ENCODE measurements at places on chromosomes 3 and 15.
A peak's percentile ranks its signal among the peaks of the same experiment; 100 is the strongest.

GRCh38 chr3:52400275-52400793 lies 44.6 kb downstream of the SEMA3G start:
- no peak for DNase-seq

DNA sequence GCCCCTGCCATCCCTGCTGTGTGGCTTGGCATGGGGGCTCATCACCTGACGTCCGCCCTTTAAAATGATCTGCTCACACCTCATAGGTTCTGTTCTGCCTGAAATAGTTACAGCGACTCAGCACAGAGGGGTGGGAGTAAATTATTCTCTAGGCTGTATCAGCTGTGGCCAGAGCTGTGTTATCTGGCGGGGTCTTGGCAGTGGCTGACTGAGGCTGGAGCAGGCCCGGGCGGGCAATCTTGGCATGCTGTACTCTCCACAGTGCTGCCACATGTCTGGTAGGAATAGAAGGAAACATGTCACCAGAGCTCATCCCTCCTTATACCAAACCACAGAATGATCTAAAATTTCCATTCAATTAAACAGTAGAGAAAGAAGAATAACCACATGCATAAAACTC lies 499.9 kb upstream of the LMCD1 start:
- no peak for DNase-seq

- no peak for DNase-seq
Observed at GRCh38 chr3:194224471-194225417, 88.8 kb downstream of the HES1 start.

GRCh38 chr3:125916376-125916978 lies 52.5 kb upstream of the ROPN1B start:
- peak; percentile 94 for DNase-seq

- no peak for DNase-seq
Observed at GRCh38 chr3:128050597-128050996, 1.6 kb upstream of the SEC61A1 start.

- no peak for DNase-seq
Observed at GRCh38 chr3:69339760-69340159, 46.1 kb downstream of the FRMD4B start.

GRCh38 chr3:141368925-141369794 lies 856 bp downstream of the ZBTB38 start:
- no peak for DNase-seq

DNA sequence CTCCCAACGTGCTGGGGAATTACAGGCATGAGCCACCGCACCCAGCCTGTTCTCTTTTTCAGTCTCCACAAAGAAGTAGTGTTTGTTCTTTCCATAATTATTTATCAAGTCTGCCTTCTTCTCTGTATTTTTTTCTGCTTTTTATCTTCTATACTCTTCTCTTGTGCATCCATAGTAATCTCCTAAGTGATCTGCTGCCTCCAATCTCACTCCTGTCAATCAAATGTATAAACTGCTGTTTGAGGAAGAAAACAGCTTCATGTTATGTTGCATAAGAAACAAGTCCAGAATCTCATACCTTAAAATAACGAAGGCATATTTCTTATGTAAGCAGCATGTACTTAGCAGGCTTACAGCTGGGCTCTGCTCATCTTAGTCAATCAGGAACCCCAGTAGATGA lies 801.6 kb upstream of the NR2F2 start:
- no peak for DNase-seq

- no peak for DNase-seq
Observed at GRCh38 chr3:170387950-170388349, 30.4 kb downstream of the SKIL start.

- no peak for DNase-seq
Observed at GRCh38 chr15:41877631-41878354, 16.1 kb downstream of the SPTBN5 start.

DNA sequence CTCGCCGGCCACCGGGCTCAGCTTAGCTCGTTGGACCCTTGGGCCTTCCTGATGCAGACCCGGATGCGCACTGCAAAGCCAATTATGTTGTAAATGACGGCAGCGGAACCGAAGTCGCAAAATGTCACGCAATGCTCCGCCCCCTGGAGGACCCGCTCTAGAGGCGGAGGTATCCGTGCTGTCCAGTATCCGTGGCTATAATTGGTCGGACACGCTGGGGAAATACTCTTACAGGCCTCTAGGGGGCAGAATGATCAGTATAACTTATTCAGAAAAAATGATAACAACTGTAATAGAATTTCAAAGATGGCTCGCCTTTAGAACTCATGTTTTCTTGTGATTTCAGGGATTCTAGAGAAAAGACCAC lies at the start of gene PRR23B:
Gene PRR23B (minus strand): TSS at position 59 of the 367 bp plus-strand sequence. CDS start 265 bp downstream, outside the sequence.
- no peak for DNase-seq

DNA sequence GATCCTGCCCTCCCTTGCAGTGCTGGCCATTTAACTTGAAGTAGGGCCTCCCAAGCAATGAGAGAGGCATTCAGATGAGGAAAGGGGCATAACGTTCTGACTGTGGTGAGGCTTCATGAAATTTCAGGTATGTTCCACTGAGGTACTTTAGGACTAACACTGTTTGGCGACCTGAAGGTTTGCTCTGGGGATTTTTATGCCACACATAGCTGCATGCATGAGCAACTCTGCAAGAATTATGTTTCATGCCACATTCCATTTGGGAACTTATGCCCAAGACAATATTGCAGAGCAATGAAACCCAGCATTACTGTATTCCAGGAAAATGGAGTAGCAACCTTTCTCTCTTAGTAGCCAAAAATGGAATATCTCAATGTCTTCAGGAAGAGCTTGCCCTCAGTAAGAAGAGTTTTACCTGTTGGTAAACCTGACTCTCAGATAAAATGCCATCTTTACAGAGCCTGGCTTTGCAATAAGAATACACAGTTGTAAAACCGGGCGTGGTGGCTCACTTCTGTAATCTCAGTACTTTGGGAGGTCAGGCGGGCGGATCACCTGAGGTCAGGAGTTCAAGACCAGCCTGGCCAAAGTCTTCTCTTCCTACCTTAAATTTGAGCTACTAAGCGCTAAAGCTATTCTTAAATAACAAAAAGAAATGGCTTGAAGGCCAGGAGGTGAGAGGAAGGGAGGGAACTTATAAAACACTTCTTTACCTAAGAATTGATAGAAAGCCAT lies 16.7 kb upstream of the TBL1XR1 start:
- DNase-seq, result no peak

DNA sequence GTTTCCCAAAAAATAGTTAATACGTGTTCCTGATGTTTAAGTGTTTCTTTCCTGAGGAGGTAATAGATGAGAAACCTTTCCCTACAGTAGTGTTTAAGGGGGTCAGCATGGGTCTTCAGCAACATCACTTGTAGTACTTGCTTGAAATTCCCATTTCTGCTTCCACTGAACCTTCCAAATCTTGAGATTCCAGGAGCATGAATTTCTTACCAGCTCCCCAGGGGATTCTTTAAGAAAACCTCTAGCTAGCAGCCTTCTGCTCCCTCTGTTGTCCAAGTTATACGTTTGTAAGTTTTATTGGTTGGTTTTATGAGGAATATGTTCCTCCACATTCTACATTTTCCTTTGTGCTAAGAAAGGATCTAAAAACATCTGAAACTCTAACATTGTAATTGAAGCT lies 38.2 kb upstream of the ACP3 start:
- DNase-seq, result no peak

DNA sequence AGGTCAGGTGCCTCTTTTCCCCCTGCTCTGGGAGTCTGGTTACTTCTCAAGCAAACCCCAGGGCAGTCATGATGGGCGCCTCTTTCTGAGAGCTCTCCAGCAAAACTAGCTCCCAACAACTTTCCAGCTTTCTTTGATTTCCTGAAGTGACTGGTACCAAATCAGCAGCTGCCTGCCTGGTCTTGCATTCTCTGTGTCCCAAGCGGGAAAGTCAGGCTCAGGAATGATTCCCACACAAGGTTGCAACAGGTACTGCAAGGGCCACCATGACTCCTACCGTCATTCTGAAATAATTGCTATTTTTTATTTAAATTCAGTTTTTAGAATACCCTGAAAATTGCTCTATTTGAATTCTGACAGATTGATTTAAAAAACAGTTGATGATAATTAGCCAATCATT lies 658.7 kb downstream of the SQOR start:
- no peak for DNase-seq

DNA sequence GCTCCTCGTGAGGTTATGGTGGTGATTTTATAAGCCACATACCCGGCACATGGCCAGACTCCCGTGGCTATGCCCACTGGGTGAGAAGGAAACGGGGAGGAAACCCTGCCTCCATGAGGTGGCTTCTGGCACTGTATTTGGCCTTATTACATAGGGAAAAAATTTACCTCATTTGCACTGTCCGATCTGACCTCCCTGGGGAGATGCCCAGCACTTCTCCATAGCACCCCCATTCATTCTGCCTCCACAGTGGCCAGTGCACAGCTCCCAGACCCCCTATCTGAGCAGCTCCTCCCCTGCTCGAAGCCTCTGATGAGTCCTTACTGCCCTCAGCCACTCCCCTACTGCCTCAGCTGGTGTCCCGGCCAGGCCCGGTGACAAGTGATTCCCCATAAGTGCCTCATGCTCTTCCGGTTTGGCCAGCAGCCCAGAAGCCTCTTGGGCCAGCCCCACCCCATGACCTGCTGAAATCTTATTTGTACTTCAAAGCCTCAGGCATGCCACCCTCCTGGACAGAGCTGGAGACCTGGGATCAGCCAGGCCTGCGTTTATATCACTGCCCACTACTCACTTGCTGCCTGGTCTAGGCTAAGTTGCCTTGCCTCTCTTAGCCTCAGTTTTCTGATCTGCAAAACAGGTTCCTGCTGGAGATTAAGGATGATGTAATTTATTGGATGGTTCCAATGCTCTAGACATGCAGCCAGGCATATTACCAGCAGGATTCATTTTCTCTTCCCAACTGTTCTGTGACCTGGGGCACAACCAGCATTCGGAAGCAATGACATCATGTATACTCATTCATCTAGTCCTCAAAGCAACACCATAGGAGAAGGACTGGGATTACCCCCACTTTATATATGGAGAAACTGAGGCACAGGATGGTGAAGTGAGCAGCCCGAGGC lies 30.6 kb upstream of the SLC6A6 start:
- DNase-seq, result no peak

DNA sequence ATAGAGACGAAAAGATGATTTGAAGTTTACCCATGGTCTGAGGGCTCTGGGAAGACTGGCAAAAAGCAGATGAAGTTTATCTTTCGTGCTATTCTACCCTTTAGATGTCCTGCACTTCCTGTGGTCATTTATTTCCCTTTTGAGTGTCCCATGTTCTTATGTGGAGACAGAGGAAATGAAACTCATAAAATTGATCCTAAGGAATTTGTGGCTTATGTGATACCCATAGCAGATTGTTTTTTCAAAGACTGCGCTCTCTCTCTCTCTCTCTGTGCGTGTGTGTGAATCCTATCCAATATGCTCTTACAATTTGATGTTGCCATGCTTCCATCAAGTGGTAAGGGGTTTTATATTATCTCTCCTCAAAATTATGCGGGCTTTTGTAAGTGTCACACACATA lies 607.5 kb upstream of the DPPA4 start:
- DNase-seq, result no peak

GRCh38 chr15:62553911-62554563 lies 389.0 kb upstream of the C2CD4B start:
- no peak for DNase-seq

DNA sequence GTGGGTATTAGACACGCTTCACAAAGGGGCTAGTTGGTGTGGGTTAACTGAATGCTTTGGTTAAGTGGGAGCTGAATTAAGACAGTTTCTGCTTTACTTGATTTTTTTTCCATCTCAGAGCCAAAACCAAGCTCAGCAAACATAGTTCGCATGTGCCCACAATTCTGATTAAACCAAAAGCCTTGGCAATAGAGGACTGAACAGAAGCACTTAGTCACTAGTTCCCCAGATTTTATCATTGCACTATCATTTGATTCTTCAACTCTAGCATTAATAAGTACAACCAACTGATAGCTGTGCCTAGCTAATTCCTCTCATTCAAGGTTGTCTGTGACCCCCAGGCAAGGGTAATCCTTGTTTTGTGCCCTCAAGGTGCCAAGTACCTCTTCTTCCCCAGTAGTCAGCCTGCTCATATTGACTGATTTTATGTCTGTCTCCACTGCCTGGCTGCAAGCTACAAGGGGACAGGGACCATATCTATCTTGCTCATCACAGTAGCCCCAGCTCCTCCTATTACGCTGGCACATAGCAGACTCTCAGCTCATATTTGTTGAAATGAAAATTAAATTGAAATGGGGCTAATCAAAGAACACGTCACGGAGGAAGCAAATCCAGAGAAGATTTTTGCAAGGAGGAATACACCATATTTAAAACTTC lies 9.9 kb upstream of the ARHGEF3 start:
- DNase-seq, result no peak

GRCh38 chr3:65560133-65560532 lies 478.6 kb downstream of the MAGI1 start:
- DNase-seq, result no peak

GRCh38 chr3:140198242-140198641 lies 263.3 kb downstream of the CLSTN2 start:
- DNase-seq, result no peak

GRCh38 chr3:67245545-67245944 lies 247.4 kb downstream of the KBTBD8 start:
- no peak for DNase-seq

DNA sequence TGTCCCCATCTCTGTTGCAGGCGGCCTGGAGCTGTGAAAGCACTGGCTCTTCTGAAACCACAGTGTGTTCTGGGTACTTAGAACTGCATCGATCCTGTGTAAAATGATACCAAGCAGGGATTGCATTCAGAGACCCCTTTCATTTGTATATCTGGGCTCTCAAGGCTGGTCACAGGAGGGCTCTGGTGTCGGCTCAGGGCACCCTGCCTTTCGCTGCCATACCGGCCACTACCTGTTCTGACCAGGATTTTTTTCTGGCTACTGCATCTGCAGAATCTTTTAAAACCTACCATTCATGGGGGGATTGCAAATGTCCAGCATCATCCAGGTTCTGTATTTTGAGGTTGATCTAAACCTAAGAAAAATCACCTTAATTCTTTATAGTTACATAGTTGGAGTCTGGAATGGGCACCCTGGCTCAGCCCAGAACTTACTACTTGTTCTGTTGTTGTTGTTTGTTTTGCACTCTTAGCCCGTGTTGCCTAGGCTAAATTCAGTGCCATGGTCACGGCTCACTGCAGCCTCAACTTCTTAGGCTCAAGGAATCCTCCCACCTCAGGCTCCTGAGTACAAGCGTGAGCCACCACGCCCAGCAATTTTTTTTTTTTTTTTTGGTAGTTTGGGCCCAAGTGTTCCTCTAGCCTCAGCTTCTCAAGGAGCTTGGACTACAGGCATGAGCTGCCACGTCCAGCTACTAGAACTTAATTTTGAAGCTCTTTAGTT lies 52.7 kb downstream of the TRIM71 start:
- no peak for DNase-seq

GRCh38 chr3:159892801-159893200 lies 95.8 kb upstream of the IL12A start:
- no peak for DNase-seq

DNA sequence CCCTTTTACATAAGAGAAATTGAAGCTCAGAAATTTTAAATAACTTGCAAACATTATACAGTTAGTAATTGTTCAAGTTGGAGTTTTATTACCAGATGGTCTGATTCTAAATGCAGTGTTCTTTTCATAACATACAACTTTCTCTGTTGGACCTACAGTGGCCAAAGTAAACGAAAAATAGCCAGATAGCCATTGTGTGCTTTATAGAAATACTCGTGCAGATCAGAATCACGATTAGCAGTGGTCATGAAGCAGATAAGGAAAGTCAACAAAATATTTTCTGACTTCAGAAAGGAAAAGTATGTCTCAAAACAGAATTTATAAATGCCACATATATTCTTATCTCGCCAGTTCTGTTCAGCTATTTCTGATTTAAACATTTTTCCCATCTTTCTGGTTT lies 436.9 kb downstream of the CNTN6 start:
- no peak for DNase-seq

GRCh38 chr15:69750253-69750652 lies 297.6 kb downstream of the RPLP1 start:
- no peak for DNase-seq

Measured in NCI-H1930 (cell line).